ENCODE measurements at places on chromosomes 7 and 10.
A peak's percentile ranks its signal among the peaks of the same experiment; 100 is the strongest.

DNA sequence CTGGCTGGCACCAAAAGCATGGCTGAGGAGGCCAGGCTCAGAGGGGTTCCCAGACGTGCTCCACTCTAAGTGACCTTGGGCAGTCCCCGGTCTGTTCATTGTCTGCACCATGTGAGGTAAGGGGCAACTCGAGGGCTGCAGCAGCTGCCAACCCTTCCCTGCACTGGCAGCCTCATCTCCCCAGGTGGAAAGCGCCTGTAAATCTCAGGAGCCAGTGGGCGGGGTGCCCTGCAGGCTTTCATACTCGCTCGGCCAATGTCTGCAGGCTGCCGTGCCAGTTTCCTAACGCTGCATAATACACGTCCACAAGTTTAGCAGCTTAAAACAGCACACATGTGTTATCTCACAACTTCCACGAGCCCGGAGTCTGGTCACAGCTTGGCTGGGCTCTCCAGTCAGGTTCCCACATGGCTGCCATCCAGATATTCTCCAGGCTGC, 12.6 kb upstream of the GDF10 start:
- DNase-seq = no peak

DNA sequence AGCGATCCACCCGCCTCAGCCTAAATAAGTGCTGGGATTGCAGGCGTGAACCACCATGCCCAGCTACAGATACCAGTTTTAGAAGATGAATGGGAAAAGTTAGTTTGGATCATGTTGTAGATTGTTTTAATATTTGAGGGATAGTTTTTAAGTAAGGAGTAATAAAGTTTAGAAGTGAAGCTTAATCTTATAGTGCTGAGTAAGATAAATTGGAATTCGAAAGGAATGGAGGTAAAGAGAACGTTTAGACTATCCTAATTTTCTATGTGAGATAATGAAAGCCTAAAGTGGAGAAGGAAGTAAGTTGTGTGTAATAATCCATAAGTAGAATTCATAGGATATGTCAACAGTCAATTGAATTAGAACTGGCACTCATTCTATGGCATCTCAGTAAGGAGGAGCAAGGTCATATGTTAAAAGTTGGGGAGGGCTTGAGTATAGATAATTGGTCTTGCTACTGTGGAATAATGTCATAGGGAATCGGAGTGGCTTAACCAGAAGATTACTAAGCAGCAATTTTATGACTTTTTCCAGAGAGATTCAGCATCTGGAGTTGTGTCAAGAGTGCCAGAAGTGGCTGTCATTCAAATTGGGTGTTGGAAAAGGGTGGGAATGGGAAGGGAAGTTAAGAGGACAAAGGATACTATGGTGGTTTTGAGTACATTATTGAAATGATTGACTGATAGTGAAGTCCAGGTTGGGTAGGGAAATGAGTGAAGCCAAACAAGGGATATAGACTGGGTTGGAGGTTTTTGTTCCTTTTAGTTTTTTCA, 12.1 kb downstream of the TAX1BP1 start:
- DNase-seq = no peak

- no peak for DNase-seq
These were observed 58.2 kb downstream of the PTPRN2 start for GRCh38 chr7:158529181-158530096.

GRCh38 chr10:124428207-124428777, 9.6 kb upstream of the OAT start:
- no peak for DNase-seq

GRCh38 chr10:8053446-8054243, 843 bp upstream of the GATA3 start:
- DNase-seq = peak; percentile 84

DNA sequence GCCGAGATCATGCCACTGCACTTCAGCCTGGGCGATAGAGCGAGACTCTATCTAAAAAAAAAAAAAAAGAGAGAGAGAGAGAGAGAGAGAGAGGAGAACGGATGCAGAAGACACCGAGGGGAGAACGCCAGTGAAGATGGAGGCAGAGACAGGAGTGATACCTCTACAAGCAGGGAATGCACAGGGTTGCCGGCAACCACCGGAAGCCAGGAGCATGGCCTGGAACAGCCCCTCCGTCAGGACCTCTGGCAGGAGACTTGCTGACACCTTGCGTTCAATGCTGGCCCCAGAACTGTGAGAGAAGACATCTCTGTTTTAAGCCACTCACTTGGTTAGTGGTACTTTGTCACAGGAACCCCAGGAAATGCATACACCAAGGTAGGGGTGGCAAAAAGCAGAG, 38.1 kb upstream of the DUSP5 start:
- DNase-seq = no peak

DNA sequence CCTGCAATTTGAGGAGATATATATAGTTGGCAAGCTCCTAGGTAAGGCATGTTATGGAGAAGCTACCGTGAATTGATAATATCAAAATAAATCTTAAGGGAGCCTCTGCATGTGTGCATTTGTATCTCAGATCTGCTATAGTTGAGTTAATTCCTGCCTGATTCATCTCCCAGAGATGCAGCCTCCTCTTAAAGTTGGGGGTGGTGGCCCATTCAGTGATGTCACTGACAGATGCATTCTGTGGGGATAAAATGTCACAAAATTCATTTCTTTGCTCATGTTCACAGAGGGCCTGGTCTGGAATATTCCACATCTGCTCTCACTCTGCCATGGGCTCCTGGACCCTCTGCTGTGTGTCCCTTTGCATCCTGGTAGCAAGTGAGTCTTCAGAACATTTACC, 185.8 kb upstream of the PRSS1 start:
- no peak for DNase-seq

DNA sequence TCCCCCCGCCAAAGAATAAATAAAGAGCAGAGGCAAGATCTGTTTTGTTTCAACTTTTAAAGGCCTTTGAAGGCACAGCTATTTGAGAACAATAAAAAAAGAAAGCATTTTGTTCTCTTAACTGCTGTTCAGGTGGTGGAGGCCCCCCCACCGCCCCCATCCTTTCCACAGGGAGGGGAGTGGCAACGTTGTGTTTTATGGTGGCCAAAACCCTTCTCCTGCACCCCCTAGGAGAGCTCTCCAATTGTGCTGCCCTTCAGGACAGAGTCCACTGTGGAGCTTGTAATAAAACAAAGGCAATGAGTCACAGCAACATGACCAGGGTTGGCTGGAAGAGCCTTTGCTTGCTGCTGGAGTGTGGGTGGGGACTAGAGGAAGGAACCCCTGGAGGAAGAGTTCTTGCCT, 987.9 kb downstream of the KCNMA1 start:
- DNase-seq = no peak

GRCh38 chr10:121687095-121687813, 89.0 kb upstream of the FGFR2 start:
- DNase-seq = no peak

DNA sequence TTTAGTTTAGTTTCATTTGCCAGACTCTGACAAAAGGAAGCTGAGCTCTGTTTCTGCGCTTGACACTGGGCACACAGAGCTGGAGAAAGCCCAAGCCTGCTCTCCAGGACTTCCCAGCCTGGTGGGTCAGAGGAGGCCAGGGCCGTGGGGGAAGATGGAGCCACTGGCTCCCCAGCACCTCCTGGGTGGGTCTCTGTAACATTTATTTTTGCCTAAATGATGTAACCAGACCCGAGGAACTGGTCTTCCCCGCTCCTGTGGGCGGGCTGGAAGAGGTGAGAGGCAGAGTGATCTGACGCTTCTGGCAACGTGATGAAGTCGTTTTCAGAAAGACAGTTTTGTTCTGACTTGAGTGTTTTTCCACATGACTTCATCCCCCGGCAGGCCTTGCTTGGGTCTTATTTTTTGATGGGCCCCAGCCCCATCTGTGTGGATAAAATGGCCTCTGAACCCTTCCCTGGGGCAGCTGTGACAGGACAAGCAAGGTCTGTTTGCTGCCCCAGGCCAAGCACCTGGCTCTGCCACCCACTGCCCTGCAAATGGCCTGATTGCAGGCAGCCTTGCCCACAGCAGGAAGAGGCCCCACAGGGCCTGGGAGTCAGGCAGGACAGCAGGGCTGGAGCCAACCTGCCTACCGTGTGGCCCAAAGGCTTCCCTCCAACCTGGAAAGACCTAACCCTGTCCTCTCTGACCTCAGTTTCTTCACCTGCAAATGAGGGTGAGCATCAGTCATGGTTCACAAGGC, 304.9 kb upstream of the ZMIZ1 start:
- DNase-seq = no peak

All from central memory CD4-positive, alpha-beta T cell (primary cell).